ENCODE measurements at places on chromosomes 12 and 14.
A peak's percentile ranks its signal among the peaks of the same experiment; 100 is the strongest.

DNA sequence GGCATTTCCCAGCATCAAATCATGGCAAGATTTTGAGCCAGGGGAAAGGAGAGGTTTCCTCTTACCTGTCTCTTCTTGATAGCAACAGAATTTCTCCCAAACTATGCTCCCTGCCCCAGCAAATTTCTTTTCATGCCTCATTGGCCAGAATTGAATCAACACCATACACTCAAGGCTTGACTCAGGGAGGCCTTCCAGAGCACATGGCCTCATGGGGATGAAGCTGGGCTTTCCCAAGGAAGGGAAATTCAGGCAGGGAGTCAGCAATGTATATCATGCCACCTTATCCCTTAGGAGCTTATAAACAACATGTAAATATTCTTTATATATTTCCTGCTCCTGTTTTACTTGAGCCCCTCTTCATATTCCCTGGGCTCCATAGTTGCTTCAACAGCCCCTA lies 62.1 kb downstream of the ARF6 start:
- no peak for DNase-seq

GRCh38 chr12:126457776-126458175 lies 1392.5 kb downstream of the AACS start:
- no peak for DNase-seq

DNA sequence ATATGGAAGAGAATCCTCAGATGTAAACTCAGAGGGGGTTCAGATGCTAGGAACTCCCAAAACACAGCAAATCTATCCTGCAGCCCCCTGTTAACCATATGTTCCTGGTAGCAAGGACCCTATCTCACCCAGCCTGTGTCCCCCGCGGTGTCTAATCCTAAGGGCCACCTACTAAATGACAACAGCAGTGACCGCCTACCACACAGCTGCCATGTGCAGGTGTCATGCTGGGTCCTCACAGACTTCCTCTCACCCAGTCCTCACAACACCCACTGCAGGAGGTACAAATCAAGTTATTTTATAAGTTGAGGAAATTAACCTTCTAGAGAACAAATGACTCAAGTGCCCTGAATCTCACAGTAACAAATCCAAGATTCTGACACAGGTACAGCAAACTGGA lies 73.9 kb downstream of the ITPK1 start:
- no peak for DNase-seq

- DNase-seq: no peak
Measured at GRCh38 chr12:27534765-27535161, 10.8 kb downstream of the PPFIBP1 start.

- DNase-seq: no peak
Measured at GRCh38 chr12:104737791-104738301, 220.2 kb downstream of the SLC41A2 start.

DNA sequence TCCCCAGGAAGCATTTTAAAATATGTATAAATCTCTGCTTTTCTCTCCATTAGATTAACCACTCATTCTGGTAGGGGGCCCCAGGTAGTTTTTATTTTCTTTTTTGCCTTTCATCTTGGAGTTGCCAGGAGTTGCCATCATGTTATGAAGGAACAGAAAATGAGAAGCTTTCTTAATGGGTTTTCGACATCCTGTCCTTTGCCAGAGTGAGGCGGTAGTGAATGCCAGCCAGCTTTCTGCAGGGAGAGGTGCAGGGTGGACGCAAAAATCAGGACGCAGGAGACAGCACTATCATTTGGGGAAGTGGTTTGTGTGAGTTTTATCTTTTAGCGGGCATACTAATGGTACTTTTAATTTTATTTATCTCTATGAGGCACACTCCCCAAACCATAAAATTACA lies 1.7 kb downstream of the RASSF8 start:
- peak; percentile 46 for DNase-seq

DNA sequence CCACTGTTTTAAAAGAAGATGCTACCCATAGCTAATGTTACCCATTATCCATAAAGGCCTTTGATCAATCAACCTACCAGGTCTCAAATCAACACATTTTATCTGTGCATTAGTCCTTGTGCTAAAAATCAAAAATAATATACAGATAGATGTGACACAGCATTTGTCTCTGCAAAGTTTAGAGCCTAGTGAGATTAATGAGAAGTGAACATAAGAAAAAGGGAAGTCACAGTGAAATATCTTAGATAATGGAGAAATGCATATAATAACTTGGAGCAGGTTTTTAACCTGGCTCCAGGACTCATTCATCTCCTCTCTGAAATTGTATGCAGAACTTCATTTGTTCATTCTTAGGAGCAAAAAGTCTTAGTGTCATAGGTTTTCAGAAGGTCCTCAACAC lies 7.2 kb downstream of the PDE3A start:
- no peak for DNase-seq

DNA sequence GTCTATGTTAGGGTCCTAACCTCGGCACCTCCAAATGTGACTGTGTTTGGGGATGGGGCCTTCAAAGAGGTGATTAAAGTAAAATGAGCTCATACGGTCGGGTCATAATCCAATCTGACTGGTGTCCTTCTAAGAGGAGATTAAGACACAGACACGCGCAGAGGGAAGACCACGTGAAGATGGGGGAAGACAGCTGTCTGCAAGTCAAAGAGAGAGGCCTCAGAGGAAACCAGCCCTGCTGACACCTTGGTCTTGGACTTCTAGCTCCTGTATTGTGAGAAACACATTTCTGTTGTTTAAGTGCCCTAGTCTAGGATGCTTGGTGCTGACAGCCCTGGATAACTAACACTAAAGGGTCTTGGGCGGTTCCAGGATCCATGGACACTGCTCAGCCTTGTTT lies 109.6 kb downstream of the DICER1 start:
- DNase-seq: no peak

GRCh38 chr14:76328457-76329137 lies 47.3 kb upstream of the ESRRB start:
- DNase-seq: no peak

- DNase-seq: no peak
Measured at GRCh38 chr12:54352891-54353874, 11.1 kb downstream of the GPR84 start.

DNA sequence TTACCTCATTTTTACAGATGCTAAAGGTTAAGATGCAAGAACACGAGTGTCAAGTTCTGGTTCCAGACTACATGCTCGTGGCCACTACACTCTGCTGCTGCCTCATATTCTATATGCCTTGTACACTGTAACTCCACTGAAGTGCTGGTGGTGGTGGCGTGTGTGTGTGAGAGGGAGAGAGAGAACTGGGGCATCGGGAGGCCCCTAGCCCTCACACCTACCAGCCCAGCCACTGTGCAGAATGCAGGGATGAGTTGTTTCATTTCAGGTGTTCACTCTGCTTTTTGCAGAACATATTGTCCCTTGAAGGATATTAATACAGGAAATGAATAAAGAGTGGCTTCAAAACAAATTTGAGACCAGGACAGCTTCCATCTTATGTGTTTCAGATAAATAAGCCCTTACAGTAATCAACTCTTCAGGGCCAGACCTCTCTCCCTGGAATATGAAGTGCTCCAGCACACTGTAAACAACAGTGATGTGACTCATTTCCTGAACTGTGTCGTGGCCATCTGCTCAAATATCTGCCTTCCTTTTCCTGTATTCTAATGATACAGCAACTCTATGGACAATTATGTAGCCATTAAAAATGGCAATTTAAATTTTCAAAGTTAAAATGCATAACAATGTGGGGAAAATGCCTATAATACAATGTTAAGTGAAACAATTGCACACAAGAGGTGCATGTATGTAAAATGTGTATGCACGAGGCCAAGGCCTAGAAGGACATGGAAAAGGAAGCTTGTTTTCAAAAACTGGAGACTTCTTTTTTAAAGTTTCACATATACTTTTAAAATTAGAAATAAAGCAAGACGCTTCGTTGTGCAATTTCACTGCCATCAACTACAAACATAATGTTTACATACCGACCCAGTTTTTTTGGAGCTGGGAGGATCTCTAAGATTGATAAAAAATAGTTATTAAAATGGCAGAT lies 215.4 kb downstream of the PELI2 start:
- peak; percentile 87 for DNase-seq

- DNase-seq: no peak
Measured at GRCh38 chr14:37114002-37114401, 58.4 kb downstream of the SLC25A21 start.

GRCh38 chr12:81758421-81759189 lies 545 bp downstream of the PPFIA2 start:
- DNase-seq: no peak

GRCh38 chr14:24665440-24665991 lies 31.5 kb upstream of the GZMB start:
- no peak for DNase-seq

- DNase-seq: no peak
Measured at GRCh38 chr14:102097441-102098135, 10.7 kb upstream of the HSP90AA1 start.

GRCh38 chr12:118501489-118501888 lies 125.1 kb downstream of the SUDS3 start:
- no peak for DNase-seq

DNA sequence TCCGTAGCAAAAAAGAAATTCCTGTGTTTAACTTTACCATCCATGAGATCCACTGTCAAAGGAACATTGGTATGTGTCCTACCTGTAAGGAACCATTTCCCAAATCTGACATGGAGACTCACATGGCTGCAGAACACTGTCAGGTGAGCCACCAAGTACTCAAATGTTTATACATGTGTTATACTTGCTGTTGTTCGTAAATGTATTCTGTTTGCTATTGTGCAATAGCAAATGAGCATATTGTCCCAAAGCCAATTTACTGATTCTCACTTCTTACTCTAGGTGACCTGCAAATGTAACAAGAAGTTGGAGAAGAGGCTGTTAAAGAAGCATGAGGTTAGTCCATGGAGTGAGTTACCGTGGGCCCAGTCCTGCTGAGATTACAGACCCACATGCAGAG lies 9.4 kb downstream of the TRAFD1 start:
- DNase-seq: no peak

- no peak for DNase-seq
Measured at GRCh38 chr12:122825773-122826724, 9.2 kb upstream of the HIP1R start.

- DNase-seq: peak; percentile 62
Measured at GRCh38 chr12:126069549-126070165, 1004.4 kb downstream of the AACS start.

DNA sequence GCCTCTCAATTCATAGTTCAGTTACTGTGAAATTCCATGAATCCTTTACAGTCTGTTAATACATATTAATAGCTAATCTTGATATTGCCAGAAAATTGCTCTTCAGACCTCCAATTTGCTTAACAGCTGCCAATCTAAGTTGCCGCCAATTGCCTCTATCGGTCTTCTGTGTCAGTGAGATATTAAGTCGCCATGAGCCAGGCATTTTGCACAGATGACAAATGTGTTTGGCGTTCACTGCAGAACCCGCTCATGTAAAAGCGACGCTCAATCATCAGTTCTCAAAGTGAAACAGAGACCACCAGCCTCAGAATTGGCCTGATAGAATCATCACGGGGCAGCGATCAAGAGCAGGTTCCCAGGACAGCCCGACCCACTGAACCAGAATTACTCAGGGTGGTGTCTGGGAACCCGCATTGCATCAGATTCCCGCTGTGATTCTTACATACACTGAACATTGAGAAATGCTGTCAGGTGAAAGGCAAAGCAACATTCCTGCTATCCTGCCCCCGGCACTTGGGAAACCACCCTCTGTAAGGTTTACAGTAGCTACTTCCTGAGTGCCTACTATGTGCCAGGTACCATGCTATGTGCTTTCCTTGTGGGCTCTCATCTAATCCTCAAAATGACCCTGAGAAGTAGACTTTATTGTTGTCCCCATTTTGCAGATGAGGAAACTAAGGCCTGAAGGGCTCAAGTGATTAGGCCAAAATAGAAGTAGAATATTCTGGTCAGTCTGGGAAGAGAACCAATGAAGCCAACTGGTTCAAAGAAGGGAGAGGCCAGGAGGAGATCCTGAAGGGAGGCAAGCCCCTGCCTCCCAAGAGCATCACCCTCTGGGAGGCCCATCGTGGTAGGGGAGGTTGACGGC lies 216.4 kb downstream of the SLC41A2 start:
- no peak for DNase-seq

GRCh38 chr12:21054334-21054733 lies 76.7 kb upstream of the SLCO1B1 start:
- DNase-seq: no peak

DNA sequence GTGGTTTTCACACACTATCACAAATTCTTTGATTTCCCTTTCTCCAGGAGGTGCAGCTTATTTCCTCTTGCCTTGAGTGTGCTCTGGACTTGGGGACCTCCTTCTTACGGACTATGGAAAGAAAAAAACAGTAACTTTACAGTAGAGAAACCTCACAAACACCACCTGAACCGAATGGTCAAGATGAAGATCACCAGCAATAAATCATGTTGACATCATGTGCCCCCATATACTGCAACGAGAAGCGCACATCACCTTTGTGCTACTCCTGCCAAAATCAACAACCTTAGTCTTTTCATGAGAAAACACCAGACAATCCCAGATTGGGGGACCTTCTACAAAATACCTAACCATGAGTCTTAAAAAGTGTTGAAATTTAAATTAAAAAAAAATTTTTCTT lies 13.3 kb upstream of the NYNRIN start:
- DNase-seq: no peak

- no peak for DNase-seq
Measured at GRCh38 chr14:31126680-31127079, 80.9 kb downstream of the HECTD1 start.

DNA sequence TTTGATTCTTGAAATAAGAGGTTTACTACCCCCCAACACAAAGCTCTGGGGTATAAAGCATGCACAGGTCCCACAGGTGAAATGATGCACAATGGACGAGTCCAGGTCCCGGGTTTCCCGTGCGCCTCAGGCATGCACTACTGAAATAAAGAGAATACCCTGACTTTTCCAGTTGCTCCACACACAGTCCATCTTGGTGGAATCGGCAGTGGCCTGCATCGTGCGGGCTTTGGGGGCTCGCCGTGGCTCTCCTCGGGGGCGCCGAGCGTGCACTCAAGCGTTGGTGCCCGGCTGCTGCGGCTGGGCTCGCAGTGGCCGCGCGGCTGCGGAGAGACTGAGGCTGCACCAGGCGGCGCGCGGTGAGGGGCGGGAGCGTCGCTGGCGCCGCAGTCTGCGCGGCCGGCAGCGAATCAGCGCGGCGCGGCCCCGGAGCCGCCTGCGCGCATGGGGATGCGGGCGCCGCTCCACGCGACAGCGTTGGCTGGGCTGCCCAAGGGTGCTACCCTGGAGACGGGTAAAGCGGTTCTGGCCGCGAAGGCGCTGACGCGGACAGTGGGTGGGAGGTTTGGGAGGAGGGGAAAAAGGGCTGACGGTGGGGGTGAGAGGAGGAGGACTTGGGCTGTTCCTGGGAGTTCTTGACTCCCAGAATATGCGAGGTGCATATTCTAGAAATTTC lies 53.8 kb upstream of the CCDC175 start:
- peak; percentile 9 for DNase-seq

- no peak for DNase-seq
Measured at GRCh38 chr12:100372853-100373640, 16.2 kb downstream of the SLC17A8 start.

DNA sequence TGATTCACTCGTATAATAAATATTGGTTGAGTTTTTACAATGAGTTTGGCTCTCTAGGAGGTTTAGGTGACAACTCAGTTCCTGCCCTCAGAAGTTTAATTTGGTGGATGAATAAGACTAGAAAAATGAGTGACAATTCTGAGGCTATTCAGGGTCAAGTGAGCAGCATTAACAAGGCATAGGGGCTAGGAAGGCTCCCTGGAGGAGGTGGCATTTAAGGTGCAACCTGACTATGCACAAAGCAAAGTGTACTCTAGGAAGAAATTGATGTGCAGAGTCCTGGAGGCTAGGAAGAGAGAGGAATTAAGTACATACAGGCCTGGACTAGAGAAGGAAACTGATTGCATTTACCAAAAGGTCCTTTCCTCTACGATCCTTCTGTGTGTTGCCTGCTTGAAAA lies 440.3 kb downstream of the MED13L start:
- no peak for DNase-seq

GRCh38 chr14:43765474-43765873 lies 741.6 kb downstream of the FSCB start:
- no peak for DNase-seq
